ENCODE measurements at places on chromosomes 2 and 18. TPM values are rescaled to one million over a fixed set of nuclear protein-coding genes. Genes with fewer than 3 reads are reported as not detected.

Gene KIAA1328
- total RNA-seq = 4.3 TPM

- no peak for DNase-seq
Measured at GRCh38 chr18:10387399-10387798, 67.0 kb upstream of the APCDD1 start.

- no peak for DNase-seq
Measured at GRCh38 chr2:234448506-234449184, 48.2 kb downstream of the ARL4C start.

DNA sequence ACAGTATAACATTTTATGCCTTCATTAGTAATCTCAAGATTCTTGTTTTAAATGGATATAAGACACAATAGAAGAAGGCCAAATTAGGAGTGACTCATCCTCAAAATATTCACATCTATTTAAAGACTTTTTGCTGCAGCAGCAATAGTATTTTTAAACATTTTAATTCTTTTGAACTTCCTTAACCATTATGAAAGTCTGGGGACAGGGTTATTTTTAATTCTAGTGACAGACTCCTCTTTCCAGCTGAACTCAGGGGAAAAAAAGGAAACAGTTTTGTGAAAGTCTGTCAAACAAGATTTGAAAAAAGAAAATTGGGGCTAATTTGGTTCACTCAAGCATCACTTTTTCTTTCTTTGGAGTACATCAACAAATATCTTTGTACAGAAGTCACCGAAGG, 541.8 kb downstream of the NUP35 start:
- DNase-seq = no peak

Gene HRH4
- total RNA-seq = 0.12 TPM

DNA sequence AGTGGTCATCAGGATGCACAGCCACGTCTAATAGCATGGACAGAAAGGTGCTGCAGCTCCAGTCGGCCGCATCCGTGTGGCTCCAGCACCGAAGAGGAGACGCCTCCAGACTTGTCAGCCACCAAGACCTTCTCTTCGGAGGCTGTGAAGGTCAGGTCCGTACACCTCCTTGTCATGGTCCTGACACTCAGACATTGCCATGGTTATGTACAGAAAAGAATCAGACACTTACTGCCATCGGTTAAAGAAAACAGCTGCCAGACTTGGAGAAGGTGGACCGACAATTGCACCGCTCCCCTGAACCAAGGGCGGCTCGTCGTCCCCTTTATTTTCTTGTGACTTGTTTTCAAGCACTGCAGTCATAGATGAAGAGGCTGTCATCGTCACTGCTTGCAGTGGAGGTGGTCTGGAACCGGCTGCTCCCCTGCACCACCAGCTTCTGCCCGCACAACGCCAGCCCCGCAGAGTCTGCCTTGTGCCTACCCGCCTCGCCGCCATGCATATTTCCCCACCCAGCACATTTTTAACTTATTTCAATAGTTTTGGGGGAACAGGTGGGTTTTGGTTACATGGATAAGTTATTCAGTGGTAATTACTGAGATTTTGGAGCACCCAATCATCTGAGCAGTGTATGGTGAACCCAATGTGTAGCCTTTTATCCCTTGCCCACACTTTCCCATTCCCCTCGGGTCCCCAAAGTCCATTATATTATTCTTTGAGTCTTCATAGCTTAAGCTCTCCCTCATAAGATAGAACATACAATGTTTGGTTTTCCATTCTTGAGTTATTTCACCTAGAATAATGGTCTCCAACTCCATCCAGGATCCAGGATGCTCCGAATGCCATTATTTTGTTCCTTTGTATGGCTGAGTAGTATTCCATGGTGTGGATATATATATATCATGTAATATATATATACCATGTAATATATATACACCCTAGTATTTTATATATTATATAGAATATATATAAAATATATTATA, 18.1 kb downstream of the FBXO48 start:
- DNase-seq = no peak

GRCh38 chr2:107545066-107545465, 281.6 kb upstream of the RGPD4 start:
- no peak for DNase-seq

GRCh38 chr2:119229716-119230115, 6.1 kb downstream of the STEAP3 start:
- DNase-seq = no peak

Measured in left colon (tissue), 2 donors.